CD4-positive, alpha-beta T cell treated with Interleukin-4 for 4 hours (primary cell): ENCODE measurements at places on chromosomes 4 and X.
A peak's percentile ranks its signal among the peaks of the same experiment; 100 is the strongest.

DNA sequence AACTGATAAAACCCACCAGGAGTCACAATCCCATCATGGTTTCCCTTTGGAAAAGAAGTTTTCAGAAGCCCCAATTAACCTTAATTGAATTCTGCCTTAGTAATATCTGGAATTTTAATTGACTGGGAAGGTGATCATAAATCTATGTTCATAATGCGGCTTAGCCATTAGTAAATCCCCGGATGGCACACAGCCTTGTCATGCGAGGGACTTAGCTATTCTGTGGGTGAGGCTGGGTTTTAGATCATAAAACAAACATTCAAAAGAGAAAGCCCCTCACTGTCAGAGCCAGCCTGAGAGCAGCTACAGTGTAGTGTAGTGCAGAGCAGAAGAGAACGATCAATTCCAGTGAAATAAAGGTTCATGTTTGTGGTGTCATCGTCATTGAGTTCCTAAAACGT is 124.0 kb upstream of the NOCT start:
- DNase-seq = no peak

DNA sequence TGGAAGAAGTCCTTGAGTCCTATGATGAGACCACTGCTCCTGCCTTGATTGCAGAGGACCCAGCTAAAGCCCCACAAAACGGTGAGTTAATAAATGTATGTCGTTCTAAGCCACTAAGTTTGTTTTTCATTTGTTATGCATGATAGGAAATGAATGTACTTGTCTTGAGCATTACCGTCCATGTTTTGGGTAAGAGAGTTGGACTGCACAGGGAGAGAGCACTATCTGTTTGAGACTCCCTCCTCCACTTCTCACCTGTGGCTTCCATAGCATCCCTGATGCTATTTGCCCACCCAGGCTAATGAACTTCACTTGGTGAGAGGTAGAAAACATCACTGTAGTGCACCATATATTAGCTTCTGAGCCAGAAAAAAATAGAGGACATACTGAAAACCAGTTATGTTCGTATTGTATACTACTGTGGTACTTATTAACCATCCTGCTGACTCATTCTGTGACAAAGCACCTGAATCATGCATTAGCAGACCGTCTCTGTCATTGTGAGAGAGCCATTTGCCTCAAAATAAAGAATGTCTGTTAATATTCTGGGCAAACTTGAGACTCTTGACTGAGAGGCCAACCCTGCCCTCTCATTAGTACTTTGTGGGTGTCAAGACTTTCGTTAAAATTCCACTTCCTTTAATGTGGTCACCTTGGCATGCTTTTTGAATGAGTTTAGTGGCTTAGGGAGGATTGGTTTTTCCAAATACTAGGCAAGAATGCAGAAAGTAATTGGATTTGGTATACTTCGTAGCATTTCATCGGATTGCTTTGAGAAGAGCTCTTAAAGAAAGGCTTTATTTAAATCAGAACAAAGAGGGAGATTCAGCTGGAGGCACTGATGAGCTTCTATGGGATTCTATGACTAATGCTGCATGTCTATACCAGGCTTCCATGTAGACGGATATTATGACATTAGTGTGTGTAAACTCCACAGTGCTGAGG is 99.3 kb upstream of the GRPR start:
- DNase-seq = no peak

- no peak for DNase-seq
Observed at GRCh38 chr4:25783126-25783525, 79.7 kb downstream of the SEL1L3 start.

DNA sequence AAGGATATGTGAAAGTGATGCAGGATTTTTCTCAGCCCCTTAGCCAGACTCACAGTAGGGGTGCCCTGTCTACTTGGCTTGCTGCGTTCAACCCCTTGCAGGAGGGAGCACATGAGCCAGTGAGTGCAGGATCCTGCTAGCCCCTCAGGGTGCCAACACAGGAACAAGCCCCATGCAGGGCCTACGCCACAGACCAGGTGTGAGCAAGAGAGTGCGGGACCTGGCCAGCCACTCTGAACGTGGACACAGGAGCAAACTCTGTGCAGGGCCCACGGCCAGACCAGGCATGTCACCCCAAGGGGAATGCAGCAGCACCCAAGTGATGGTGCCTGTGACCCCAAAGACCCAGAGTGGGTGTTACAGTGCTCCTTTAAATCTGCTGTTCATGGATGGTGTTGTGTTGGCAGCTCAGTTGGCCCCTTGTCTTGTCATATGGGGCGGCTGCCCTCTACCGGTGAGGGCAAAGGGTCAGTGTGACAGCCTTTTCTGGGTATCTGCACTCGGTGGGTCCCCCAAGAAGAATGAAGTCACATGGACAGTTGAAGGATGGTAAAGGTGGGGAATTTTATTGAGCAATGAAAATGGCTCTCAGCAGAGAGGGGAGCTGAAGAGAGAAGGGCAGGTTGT is 188.4 kb upstream of the MAOA start:
- DNase-seq = no peak

GRCh38 chr4:38785901-38786402 is 3.2 kb upstream of the TLR10 start:
- peak; percentile 15 for DNase-seq

DNA sequence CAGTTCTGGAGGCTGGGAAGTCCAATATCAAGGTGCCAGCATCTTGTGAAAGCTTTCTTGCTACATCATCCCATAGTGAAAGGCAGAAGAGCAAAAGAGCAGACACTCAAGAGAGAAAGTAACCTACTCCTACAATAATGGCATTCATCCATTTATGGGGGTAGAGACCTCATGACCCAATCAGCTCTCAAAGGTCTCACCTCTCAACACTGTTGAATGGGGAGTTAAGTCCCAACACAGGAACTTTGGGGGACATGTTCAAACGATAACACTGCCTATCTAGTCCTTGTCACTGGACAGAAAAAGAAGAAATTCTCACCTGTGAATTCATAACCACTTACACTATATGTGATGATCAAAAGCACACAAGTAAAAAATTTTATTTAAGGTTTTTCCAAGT is 6.6 kb upstream of the NFKB1 start:
- no peak for DNase-seq

- DNase-seq = no peak
Observed at GRCh38 chrX:16002185-16002584, 121.2 kb upstream of the GRPR start.

DNA sequence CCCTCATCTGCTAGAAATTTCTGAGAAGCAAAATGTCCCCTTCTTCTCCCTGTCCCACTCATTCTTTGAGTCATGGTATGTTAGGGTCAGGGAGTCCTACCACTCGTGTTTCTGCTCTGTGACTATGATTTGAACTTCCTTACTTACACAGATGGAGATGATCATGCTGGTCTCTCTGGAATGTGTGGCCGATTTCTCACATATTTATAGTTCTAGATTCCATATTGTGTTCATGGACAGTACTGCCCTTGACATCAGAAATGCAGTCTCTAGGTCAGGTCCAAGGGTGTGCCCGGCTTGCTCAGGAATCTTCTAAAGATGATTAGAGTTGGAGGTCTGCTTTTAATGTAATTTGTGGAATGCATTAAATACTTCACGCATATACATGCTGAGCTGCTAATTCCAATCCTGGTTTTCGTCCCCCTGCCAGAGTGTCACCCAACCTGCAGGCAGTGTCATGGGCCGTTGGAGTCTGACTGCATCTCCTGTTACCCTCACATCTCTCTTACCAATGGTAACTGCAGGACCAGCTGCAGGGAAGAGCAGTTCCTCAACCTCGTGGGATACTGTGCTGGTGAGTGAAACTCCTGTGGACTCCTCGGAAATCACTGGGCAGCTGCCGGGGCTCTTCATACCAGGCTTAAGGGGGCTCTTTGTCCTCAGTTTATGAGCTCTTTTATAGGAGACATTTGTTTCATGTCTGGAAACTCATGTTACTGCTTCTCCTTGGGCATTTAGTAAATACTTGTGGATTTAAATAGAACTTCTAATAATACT is 214.1 kb upstream of the ANXA3 start:
- no peak for DNase-seq

- DNase-seq = no peak
Observed at GRCh38 chr4:78584863-78585547, 33.4 kb downstream of the ANXA3 start.

GRCh38 chrX:138859421-138859820 is 147.9 kb upstream of the FGF13 start:
- no peak for DNase-seq

GRCh38 chrX:120560405-120560841 is 339 bp downstream of the CUL4B start:
- peak; percentile 20 for DNase-seq

DNA sequence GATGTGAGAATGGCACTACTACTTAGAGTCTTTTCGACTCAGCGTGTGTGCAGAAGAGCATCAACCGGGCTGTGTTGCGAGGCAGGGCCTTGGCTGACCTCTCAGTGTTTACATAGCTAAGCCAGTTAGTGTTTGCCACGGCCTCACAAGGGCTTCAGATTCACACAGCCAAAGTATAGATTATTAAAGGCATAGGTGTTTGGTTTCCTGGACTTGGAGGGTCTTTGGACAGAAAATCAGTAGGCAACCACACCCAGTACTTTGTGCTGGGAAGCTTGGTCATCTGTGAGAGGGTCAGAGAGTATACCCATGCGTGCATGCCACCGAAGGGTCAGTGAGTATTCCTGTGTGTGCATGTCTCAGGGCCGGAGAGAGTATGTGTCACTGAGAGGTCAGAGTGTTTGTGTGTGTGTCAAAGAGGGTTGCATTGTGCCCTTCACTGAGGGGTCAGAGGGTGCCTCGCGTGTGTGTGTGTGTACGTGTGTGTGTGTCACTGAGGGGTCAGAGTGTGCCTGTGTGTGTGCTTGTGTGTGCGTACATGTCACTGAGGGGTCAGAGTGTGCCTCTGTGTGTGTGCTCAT is 69.7 kb upstream of the MSANTD1 start:
- no peak for DNase-seq

- no peak for DNase-seq
Observed at GRCh38 chr4:139443661-139444060, 10.3 kb upstream of the RAB33B start.

- DNase-seq = peak; percentile 46
Observed at GRCh38 chr4:9703391-9703790, 78.0 kb upstream of the DRD5 start.
